ENCODE measurements at places on chromosomes 5 and 9.
A peak's percentile ranks its signal among the peaks of the same experiment; 100 is the strongest.

DNA sequence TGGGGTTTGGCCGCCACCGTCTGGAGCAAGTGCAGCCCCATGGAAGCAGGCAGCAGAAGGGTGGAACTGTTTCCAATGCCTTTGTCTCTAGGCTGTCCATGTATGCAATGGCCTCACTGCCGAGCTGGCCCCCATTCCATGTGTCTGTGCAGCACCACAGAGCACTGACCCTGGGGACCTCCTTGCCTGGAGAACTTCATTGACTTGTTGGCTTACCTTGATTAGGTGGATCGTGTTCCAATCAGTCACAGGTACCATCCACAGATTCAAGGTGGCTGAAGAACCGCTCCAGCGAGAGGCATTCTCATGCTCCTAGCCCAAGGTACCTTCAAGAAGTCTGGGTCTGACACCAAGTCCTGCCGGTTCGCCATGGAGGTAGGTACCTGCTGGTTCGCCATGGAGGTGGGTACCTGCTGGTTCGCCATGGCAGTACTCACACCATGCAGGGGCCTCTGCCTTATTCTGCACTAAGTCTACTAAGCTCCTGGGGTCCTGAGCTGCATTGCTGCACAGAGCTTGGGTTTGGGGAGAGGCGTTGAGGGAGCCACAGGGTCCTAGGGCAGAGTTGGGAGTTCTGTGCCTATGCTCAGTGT, 358.3 kb upstream of the IRX1 start:
- no peak for DNase-seq

DNA sequence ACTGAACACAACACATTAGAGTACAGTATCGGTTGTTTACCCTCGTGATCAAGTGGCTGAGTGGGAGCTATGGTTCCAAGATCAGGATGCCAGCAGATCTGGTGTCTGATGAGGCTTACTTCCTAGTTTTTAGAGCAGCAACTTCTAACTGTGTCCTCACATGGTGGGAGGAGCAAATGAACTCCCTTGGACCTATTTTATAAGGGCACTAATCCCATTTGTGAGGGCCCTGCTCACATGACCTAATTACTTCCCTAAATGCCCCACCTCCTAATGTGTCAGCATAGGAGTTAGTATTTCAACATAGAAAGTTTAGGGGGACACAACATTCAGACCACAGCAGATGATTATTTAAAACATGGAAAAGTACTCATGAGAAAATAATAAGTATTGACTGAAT, 111.8 kb downstream of the GCNT1 start:
- DNase-seq: no peak

GRCh38 chr5:102807878-102808502, 52.9 kb downstream of the PAM start:
- DNase-seq: no peak

- no peak for DNase-seq
Observed at GRCh38 chr9:38164659-38165221, 95.7 kb upstream of the SHB start.

- DNase-seq: no peak
Observed at GRCh38 chr9:104882086-104882485, 45.9 kb downstream of the ABCA1 start.

GRCh38 chr5:8114597-8115266, 245.8 kb downstream of the MTRR start:
- DNase-seq: no peak

GRCh38 chr5:60395712-60396329, 304.1 kb downstream of the DEPDC1B start:
- DNase-seq: no peak

GRCh38 chr9:126386088-126386487, 59.5 kb downstream of the MVB12B start:
- DNase-seq: no peak

- DNase-seq: no peak
Observed at GRCh38 chr9:33861917-33862453, 45.0 kb downstream of the UBE2R2 start.

GRCh38 chr5:100407053-100407452, 128.1 kb upstream of the FAM174A start:
- DNase-seq: no peak

DNA sequence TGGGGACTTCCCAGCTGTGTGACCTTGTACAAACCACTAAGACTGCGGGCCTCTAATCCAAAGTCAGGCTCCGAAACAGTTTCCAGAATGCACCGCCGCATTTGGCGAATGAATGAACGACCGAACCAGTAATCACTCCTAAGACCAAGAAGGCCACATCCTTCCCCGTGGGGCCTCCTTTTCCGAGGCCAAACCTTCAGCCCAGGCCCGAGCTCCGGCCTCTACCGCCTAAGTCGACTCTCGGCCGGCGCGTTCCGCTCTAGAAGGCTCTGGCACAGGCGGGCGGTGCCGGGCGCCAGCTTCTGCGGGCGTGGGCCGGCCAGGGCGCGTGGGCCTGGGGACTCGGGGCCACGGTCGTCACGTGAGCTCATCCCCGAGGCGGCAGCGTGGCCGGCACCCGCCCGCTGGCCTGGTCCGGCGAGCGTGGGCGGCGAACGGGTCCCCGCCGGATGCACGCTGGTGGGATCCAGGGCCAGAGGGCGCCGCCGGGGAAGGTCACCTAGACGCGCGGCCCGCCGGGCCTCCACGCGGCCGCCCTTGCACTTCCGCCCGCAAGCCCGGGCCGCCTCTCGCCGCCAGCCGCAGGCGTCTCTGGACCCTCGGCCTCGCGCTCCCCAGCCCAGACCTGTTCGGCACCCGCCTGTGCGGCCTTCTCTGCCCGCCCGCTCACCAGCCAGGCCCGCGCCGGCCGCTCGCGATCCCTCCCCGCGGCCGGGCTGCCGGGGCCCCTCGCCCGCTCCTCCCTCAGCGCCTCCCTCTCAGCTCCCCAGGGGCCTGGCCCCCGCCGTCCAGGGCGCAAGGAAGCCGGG, 754 bp downstream of the VDAC1 start:
- peak; percentile 94 for DNase-seq

DNA sequence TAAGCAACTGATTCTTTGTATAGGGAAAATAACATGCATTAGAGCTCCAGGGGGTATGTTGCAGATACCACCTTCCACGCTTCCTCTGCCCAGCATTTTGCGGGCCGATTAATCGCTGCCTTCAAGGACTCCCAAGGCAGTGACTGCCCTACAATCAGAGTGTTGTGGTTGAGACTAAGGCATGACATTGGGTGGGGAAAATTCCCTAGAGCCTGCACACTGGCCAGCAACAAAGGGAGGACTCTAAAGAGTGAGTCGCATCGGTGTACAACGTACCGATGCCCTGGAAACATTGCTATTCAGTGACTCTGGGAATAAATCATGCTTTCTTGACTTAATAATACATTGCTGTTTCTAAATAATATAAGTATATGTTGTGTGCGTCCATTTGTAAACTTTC, 119.7 kb downstream of the ZNF462 start:
- no peak for DNase-seq

- DNase-seq: no peak
Observed at GRCh38 chr9:27090711-27091110, 18.3 kb upstream of the TEK start.

- DNase-seq: no peak
Observed at GRCh38 chr5:58505971-58506640, 14.9 kb downstream of the GAPT start.

- no peak for DNase-seq
Observed at GRCh38 chr9:69155341-69156030, 18.6 kb upstream of the TJP2 start.

DNA sequence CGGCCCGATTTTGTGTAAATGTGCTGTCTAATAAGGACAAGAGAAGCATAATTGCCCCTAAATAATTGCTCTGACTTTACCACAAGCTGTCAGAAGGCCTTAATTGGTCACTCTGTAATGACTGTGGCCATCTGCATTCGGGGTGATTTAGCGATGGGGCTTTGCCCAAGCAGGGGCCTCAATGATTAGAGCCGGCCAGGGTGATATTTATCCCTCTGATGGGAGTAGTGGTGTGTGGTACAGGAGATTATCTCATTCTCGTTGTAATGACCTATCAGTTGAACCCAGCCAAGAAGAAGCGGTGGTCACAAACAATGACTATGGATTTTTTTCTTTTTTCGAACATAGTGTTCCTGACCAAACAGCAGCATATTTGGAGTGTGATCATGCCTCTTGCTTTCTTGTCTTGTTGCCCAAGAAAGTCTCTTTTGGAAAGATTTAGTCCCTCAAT, 72.0 kb upstream of the SAP30L start:
- no peak for DNase-seq

GRCh38 chr5:171205375-171205774, 103.7 kb upstream of the TLX3 start:
- no peak for DNase-seq

DNA sequence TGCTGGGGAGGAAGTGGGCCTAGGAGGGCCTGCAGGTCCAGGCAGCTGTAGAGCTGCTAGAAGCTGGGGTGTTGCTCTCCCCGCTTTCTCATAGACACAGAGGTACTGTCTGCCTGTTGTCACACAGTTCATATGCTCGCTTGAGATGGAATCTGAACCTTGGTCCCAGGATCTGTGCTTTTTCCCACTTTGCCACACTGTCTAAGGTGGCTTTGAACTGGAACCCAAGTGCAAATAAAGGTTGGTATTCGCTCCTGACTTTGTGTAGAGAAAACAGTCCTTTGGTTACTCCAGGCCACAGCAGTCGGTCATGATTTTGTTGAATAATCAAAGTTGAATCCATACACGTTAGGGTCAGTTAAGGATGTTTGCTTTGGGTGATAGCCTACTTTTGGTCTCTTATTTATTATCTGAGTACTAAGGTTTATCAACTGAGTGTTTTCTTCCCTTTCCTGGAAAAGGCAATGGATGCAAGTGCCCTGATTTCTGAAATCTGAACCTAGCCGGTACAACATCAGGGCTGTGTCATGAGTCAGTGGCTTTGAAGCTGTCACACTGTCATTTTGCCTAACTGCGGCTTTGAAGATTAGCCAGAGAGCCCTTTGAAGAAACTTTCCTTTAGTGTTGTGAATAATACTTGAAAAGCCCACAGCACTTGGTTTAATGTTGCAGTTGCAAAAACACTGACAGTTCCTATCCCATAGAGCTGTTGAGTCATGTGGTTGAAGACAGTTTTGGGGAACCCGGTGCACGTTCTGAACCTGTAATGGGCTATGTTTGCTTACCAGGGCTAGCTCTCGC, 41.3 kb downstream of the HABP4 start:
- DNase-seq: no peak
